ENCODE measurements at places on chromosomes 3 and 15.

DNA sequence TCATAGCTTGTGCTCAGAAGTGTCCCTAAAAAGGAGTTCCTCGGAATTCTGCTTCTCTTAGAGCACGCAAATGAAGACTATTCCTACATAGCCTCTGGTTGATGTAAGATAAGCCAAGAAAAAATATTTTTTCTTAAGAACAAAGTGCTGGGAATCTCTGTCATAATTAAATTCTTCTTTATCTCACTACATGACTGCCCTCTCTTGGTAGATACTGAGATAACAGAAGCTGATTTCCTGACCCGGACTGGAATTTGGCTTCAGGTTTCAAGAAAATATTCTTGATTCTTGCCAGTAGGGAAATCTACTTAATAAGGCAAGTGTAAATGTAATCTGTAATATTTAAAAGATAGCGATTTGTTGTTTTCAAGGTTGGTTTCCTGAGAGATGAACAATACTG lies 31.3 kb upstream of the SETMAR start:
- DNase-seq = no peak

GRCh38 chr3:122003606-122004005 lies 18.4 kb downstream of the ILDR1 start:
- no peak for DNase-seq

DNA sequence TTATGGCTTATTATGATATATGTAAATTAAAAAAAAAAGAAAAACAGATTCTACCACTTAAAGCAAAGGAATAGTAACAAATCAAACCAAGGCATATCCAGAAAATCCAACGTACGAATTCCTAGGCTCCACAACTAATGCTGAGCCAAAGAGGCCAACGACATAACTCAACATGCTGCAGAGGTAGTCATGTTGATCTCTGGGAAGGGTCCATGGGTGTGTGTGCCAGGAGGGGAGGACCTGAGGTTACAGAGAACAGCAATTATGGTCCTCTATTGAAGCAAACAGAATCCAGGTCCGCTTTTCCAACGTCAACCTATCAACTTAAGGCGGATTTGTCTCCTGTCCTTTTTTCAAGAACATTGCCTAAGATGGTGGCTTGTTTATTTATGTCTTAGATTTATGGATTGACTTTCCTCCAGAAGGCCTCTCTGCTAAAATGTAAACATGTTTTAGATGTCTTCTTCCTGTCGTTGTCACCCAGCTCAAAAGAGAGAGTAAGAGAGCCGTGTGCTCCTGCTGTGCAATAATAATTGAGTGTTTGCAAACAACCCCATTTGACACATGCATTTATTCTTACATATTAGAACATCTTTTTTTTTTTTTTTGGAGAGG lies 20.4 kb downstream of the NANOGP8 start:
- no peak for DNase-seq

- DNase-seq = no peak
These were observed 177.0 kb downstream of the PDCD6IP start for GRCh38 chr3:33975463-33975862.

DNA sequence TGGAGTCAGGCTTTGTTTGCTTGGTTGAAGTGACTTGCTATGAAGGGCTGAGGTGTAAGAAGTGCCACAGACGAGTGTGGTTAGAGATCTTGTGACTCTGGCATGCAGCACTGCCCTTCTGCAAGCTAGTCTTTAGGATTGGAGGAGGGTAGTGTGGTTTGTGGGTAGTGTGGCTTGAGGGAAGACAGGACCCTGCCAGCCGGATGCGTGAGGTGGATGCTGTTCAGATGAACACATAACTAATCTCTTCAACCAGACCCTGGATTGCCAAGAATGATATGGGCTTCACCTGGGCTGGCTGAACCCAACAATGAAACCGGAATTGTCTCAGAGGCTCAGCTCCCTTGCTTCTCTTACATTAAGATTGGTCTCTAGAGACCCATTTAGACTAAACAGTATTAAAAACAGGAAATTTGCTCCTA lies 32.7 kb downstream of the STARD9 start:
- no peak for DNase-seq

- no peak for DNase-seq
These were observed 25.5 kb upstream of the KLF13 start for GRCh38 chr15:31300981-31301672.

DNA sequence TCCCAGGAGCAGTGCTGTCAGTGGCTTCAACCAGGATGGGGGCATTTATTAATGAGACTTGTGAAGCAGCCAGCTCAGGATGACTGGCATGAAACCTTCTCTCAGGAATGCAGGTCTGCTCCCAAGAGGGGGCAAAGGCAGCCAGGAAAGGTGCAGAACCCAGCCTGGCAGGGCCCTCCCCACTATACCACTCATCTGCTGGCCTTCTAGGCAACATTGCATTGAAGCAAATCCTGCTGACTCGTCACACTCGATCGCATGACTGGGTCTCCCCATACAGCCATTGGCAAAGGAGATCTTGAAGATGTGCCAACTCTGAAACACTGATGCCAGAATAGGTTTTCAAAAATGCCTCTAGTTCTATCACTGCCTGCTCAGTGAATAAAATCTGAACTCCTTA lies 65.7 kb upstream of the CMTM7 start:
- DNase-seq = no peak

- no peak for DNase-seq
These were observed 22.0 kb downstream of the SPATA12 start for GRCh38 chr3:57082481-57082880.

- no peak for DNase-seq
These were observed 51.8 kb downstream of the CHST2 start for GRCh38 chr3:143171141-143171980.

GRCh38 chr3:153927107-153927506 lies 194.1 kb upstream of the ARHGEF26 start:
- DNase-seq = no peak

- no peak for DNase-seq
These were observed 56.4 kb downstream of the NEO1 start for GRCh38 chr15:73108676-73109075.

GRCh38 chr15:91338766-91339165 lies 238.7 kb downstream of the SV2B start:
- no peak for DNase-seq

- DNase-seq = no peak
These were observed 96.2 kb downstream of the PRICKLE2 start for GRCh38 chr3:64129106-64129505.

GRCh38 chr3:15205934-15206661 lies at the start of gene CAPN7:
CAPN7 (plus strand) TSS chr3:15206246; CDS start chr3:15206496, 250 bp downstream.
- no peak for DNase-seq

GRCh38 chr3:185527364-185527763 lies 25.0 kb downstream of the LIPH start:
- no peak for DNase-seq

GRCh38 chr15:57333487-57333886 lies 42.8 kb upstream of the CGNL1 start:
- DNase-seq = no peak

GRCh38 chr15:92020207-92020606 lies 166.7 kb downstream of the SLCO3A1 start:
- DNase-seq = no peak

DNA sequence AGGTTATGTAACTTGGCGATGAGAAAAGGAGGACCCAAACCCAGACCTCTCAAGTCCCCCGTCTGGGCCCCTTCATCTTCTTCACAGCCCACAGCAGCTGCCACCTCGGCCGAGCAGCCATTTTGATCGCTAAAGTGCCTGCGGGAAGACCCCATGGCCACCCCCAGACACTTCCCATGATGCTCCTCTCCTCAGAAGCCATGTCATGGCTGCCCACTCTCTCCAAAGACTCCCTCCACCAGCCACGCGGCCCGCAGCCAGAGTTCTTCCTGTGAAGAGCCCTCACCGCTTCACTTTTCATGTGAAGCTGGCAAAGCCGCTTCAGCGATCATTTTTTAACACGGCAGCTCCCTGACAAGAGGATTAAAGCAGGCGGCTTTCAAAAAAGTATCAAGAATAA lies 335.2 kb downstream of the RORA start:
- no peak for DNase-seq

DNA sequence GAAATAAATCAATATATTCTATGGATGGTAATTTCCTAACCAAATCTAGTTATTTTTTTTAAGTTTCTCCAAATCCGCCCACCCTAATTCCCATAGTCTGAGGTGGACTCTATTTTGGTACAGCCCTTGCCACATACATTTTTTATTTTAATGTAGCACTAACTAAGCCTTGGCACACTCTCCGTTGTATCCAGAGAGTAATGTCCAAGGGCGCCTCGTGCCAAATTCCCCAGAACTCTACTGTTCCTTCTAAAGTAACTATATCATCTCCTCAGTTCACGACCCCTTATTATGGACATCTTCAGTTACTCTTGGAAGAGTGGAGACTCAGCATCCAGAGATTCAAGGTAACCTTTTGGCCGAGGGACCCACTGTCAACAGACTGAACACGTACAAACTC lies 1.3 kb downstream of the VGLL3 start:
- no peak for DNase-seq

DNA sequence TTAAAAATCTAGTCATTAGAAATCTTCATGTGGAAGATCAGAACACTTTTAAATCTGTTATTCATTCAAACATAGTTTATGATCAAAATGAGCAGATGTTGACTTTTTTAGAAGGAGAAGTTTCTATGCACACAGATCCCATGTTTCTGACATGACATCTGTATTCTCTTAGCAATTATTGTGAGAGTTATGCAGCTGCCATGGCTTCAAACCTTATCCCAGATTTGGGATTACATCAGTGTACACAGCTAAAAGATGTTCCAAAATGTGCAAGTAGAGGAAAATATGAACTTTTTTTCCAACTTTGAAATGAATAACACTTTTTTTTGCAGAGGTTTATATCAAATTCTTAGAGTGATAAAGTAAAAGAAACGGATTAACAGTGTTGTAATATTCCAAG lies 1166.9 kb downstream of the ZPLD1 start:
- DNase-seq = no peak

DNA sequence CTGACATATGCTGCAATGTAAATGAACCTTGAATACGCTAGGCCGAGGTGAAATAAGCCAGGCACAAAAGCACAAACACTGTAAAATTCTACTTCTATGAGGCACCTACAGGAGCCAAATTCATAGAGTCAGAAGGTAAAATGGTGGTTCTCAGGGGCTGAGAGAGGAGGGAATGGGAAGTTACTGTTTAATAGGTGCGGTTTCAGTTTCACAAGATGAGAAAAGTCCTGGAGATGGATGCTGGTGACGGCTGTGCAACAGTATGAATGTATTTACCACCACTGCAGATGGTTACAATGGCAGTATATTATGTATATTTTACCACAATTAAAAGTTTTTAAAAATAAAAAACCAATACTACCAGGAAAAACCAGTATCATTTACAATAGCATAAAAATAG lies 4.0 kb downstream of the TNK2 start:
- DNase-seq = no peak
